ENCODE measurements at places on chromosomes 3 and 15.

DNA sequence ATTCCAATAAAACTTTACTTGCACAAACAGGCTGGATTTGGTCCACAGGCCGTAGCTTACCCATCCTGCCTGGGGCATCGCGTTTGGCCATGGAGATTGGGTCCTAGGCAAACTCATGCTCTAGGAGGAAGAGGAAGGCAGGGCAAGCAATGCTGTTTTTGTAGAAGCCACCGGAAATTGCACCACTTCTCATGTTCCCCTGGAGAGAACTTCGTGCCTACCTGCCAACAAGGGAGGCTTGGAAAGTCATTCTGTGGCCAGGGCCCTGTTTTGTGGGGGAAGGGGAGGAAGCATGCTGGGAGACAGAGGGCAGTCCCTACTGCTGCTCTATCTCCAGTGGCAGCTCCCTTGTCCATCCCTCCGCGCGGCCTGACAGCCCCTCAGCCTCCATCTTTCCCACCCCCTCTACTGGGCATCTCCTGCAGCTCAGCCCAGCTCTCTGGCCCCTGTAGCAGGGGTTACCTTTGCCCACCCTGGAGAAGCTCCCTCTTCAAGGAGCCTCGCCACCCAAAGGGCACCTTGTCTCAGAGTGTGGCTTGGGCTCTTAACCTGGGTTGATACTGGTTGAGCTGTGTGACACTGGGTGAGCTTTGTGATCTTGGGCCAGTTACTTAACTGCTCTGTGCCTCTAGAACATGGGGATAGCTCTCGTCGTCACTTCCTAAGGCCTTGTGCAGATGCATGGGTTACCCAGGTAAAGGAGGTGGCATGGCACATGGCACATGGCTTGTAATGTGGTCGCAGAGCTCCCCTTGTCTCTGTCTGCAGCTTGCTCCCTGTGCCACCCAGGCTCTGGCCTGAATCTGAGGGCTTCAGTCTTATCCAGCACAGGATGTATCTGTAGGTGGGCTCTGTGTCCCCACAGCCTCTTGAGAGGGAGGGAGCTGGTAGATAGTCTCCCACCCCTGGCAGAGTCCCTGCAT lies 6.1 kb downstream of the ABTB1 start:
- DNase-seq = no peak

DNA sequence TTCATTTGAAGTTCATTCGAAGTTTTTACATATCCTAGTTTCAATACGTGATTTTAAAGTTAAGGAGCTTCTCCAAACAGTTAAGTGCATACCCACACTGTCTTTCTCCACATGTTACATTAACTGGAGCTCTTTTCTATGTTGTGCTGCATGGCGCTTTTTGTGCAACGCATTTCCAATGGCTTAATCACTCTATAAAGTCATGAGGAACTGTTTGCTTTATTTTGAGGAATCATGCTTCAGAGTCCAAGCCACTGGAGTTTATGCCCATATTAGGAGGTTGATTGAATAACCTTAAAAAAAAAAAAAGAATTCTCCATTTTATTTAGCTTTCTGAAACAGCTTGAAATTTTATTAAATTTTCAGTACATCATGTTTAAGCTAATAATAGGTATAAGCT lies 109.4 kb upstream of the MBNL1 start:
- no peak for DNase-seq

DNA sequence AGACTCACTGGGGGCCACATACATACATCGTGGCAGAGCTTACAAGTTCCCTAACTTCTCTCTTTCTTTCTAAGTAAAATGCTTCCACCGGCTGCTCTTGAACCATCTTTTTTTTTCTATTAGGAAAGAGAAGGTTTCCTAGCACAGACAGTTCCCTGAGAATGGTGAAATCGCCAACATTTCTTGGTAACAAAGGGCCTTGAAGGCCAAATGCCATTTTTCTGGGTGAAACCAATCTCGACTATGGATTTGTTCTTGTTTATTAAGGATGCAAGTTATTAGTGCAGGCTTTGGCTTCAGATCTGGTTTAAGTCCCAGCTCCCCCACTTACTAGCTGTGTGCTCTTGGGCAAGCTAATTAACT lies 3.0 kb downstream of the LMCD1 start:
- DNase-seq = no peak

GRCh38 chr3:143674100-143674968 lies 173.9 kb downstream of the SLC9A9 start:
- DNase-seq = no peak

DNA sequence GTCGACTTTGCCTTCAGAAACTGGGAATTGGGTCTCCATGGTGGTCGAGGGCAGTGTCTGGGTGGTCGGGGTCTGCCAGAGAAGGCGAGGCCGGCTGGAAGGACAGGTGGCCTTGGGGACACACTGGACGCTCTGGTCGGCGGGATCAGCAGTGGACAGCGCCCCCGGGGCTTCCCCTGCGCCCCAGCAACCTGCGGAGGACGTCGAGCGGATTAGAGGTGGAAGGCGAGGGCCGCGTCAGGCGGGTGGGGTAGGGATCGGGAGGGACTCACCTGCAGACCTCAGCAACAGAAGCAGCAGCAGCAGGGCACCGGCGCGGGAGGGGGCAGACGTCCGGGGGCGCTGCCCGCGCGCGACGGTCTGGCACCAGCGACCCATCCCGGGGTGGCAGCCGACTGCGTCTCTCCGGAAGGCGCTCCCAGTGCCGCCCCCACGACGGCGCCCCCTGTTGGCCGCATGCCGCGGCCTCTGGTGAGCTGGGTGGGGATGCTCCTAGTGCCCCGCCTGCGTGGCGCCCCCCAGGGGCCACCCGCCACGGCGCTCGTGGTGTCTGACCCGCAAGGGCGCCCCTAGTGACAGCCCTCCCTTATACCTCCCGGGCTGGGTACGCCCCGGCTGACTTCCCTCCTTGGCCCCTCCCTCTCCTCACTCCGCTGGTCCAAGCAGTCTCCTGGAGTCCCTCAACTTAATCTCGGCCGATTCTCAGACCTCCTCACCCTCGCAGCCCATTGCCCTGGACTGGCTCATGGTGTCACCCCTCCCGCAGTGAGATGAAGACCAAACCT lies at the start of gene PRSS50:
Gene PRSS50 (minus strand): TSS at position 423 of the 785 bp plus-strand sequence. CDS start 45 bp downstream, at position 378.
- no peak for DNase-seq

Measured in cortex of kidney (tissue), 1 donor.